Peyer's patch (tissue), 4 donors: ENCODE measurements at places on chromosomes 12 and 14. TPM values are rescaled to one million over a fixed set of nuclear protein-coding genes. Genes with fewer than 3 reads are reported as not detected.

DNA sequence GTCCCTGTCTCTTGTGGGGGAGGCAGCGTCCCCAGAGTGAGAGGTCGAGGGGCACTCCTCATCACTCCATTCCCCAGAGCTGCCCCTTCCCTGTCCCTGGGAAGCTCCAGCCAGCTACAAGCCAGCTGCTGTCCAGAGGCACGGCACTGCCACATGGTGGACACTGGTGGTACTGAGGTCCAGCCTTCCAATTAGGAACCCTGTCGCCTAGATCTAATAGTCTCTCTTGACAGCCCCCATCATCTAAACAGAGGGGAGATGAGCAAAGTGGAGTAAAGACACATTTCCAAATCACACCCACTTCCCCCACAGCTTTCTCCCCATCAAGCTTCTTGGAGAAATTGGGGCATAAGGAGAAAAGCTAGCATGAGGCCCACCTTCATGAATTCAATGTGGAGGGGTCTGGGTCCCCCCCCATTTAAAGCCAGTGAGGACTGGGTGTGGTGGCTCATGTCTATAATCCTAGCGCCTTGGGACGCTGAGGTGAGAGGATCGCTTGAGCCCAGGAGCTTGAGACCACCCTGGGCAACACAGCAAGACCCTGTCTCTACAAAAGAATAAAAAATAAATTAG, 2.1 kb upstream of the INHBE start:
- no peaks in the 10 kb centered on the region for H3K36me3 ChIP-seq
- no peak overlapping the region for H3K4me3 ChIP-seq
- no peak overlapping the region for H3K27ac ChIP-seq
- no peaks in the 10 kb centered on the region for H3K4me1 ChIP-seq
- H3K27me3 ChIP-seq: no peaks in the 10 kb centered on the region

DNA sequence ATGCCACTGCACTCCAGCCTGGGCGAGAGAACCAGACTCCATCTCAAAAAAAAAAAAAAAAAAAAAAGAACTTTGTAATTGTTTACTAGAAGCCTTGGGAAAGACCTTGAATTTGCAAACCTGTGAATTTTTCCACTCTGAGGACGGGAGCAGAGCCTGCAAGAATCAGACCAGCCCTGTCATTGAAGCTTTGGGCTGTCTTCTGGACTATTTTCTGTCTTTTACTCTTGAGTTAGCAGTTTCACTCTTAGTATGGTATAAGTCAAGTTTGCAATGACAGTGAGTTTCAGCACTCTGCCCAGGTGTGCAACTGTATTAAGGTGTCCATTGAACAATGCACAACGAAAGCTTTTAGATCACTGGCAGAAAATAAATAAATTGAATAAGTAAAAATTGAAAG, 81.4 kb upstream of the KRAS start:
- no peak overlapping the region for H3K4me3 ChIP-seq
- no peak for DNase-seq
- H3K4me1 ChIP-seq: no peaks in the 10 kb centered on the region

DNA sequence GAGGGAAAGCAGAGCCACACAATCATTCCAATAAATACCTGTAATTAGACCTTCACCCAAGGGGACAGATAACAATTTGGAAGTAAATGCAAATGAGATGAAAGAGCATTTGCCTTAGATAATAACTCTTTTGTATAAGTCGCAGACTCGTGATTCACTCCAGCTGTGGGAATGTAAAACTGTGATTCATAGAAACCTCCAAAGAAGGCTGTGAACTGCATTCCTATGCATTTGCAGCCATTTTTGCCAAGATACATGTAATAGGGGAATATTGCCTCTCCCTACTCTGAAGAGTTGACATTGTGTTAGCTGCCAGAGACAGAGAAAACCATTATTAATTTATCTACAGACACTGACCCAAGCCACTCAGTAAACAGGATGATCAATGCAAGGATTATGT, 181.9 kb upstream of the ARHGAP5 start:
- no peak overlapping the region for H3K27ac ChIP-seq
- H3K4me1 ChIP-seq: no peaks in the 10 kb centered on the region
- H3K36me3 ChIP-seq: no peaks in the 10 kb centered on the region

GRCh38 chr14:65361920-65362319, 50.6 kb upstream of the FUT8 start:
- DNase-seq: no peak
- no peaks in the 10 kb centered on the region for H3K4me1 ChIP-seq
- no peak overlapping the region for H3K4me3 ChIP-seq

- H3K36me3 ChIP-seq: no peaks in the 10 kb centered on the region
- H3K4me3 ChIP-seq: no peak overlapping the region
- no peaks in the 10 kb centered on the region for H3K4me1 ChIP-seq
- no peak for DNase-seq
- H3K27ac ChIP-seq: peak overlapping the region; percentile 75
- H3K27me3 ChIP-seq: no peaks in the 10 kb centered on the region
Measured at GRCh38 chr12:118063576-118064391, 2.8 kb upstream of the WSB2 start.

GRCh38 chr14:82533351-82533750, 999.7 kb upstream of the SEL1L start:
- DNase-seq: no peak
- H3K4me3 ChIP-seq: no peak overlapping the region
- H3K36me3 ChIP-seq: no peaks in the 10 kb centered on the region
- no peak overlapping the region for H3K27ac ChIP-seq
- no peaks in the 10 kb centered on the region for H3K27me3 ChIP-seq

DNA sequence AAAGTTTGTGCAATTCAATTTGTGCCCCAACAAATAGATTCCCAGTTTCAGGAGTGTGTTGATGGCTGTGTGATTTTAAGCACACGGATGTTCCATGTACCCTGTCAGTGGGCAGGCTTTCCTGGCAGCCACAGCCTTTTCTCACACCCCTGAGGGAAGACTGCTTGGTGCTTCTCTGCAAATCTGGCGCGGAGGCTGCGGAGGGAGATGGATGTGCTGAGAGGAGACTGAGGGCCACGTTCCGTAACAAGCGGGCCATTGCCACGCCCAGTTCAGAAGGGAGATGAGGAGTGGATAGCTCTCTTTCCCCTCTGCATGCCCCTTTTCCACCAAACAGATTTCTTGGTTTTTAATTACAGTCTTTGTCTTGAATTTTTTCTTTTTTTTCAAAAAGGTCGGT, 89.1 kb downstream of the BEGAIN start:
- no peak overlapping the region for H3K27ac ChIP-seq
- H3K27me3 ChIP-seq: no peaks in the 10 kb centered on the region
- H3K4me3 ChIP-seq: no peak overlapping the region
- H3K4me1 ChIP-seq: no peaks in the 10 kb centered on the region

DNA sequence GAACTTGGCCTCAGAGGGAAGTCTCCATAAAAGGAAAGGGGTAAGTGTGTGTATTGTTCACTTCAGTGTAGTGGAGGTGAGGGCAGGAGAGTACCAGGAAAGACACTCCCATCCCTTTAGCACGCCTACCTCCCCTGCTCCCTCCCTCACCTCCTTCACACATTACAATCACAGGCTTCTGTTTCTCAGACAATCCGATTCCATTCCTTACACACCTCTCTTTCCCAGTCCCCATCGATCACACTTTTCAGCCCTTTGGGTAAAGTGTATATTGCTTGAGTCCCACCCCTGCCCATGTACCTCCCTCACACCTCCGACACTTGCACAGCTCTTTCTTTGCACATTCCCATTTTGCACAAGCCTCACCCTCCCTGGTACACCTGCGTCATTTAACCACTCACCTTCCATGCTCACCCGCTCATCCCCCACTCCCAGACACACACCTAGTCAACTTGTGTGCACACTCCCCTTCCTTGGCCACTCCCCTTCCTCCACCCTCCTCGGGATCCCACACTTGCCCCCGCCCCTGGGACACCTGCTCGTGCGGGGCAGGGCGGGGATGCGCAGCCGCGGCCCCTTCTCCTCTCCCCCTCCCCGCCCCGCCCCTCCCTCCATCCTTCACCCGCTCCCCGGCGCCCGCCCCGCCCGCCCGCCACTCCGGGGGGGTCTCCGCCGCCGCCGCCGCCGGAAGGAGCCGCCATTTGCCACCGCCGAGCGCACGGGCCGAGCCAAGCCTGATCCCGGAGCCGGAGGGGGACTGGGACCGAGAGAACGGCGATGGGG, at the start of gene MARCHF9:
Gene MARCHF9, plus strand, starts transcription at position 693 of the 783 bp plus-strand sequence. CDS start 426 bp downstream, outside the sequence.
- peak within 1 kb of the TSS; percentile 76 for H3K4me3 ChIP-seq
- peak within 1 kb of the TSS; percentile 88 for H3K27ac ChIP-seq
- DNase-seq: peak; percentile 93
- H3K27me3 ChIP-seq: no peaks in the 10 kb centered on the region
- peaks cover 17% of the 10 kb centered on the region for H3K36me3 ChIP-seq
- peaks cover 37% of the 10 kb centered on the region for H3K4me1 ChIP-seq

DNA sequence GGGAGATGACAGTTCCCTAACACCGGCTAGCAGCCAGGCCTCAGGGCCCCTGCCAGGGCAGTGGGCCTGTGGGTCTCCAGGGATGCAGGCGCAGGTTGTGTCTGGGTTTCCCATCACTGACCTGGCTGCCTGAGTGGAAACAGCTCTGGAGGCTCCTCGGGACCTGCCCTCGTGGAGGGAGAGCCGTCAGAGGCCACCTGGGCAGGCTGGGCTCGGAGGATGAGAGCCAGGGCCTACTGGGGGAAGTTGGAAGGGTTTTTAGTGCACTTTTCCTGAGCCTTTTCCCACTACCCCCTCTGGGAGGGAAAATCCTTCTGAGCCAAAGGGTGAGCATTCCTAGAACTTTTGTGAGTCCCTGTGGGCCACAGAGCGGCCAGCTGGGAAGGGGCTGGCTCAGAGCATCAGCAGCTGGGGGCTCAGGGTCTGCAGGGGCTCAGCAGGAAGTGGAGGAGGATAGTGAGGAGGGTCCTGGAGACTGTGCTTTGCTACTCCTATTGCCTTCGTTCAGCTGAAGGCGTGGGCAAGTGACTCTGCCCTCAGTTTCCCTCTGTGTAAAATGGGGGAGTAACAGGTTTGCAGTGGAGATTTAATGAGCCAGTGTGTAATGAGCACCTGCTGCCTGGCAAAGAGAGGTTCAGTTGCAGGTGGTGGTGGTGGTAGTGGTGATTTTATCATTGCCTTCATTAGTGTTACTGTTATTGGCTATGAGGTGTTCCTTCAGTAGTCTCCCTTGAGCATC, 1.8 kb downstream of the SH2B3 start:
- no peaks in the 10 kb centered on the region for H3K27me3 ChIP-seq
- no peak for DNase-seq
- H3K36me3 ChIP-seq: no peaks in the 10 kb centered on the region

LHX5 gene
- total RNA-seq: not detected

DNA sequence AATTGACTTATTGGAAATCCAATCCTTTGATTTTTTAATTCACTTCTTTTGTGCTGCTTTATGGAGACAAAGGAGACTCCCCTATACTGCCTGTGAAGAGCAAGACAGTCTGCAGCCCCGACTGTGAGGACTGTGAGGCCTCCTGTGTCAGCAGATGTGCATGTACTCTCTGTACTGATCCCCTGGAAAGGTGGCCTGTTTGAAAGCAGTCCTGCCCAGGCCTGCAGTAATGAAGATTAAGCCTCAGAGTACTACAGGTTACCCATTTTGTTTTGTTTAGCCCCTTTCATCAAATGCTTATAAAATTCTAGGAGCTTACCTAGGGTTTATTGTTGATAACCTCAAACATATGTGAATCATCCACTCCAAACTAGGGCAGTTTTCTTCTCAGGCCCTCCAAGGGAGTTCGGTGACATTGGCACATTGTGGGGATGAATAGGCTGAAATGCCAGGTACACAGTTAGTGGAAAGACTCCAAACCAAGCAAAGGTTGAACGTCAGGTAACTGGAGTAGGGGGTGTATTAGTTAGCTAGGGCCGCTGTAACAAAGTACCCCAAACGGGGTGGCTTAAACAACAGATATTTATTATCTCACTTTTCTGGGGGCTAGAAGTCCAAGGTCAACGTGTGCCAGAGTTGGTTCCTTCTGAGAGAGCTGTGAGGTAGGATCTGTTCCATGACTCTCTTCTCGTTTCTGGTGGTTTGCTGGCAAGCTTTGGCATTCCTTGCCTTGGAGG, 208.7 kb upstream of the BCL2L14 start:
- H3K4me3 ChIP-seq: no peak overlapping the region
- peak overlapping the region; percentile 63 for H3K27ac ChIP-seq
- no peak for DNase-seq
- no peaks in the 10 kb centered on the region for H3K4me1 ChIP-seq
- no peaks in the 10 kb centered on the region for H3K27me3 ChIP-seq

- H3K36me3 ChIP-seq: no peaks in the 10 kb centered on the region
- no peaks in the 10 kb centered on the region for H3K4me1 ChIP-seq
- no peak overlapping the region for H3K4me3 ChIP-seq
- no peaks in the 10 kb centered on the region for H3K27me3 ChIP-seq
- peak overlapping the region; percentile 90 for H3K27ac ChIP-seq
- DNase-seq: peak; percentile 76
Measured at GRCh38 chr12:120956579-120957300, 21.6 kb upstream of the HNF1A start.

- no peaks in the 10 kb centered on the region for H3K4me1 ChIP-seq
- no peaks in the 10 kb centered on the region for H3K36me3 ChIP-seq
- no peak overlapping the region for H3K4me3 ChIP-seq
Measured at GRCh38 chr14:95946867-95947266, 70.2 kb downstream of the TUNAR start.

GRCh38 chr12:91173124-91173523, 9.5 kb downstream of the DCN start:
- H3K27ac ChIP-seq: no peak overlapping the region
- H3K36me3 ChIP-seq: no peaks in the 10 kb centered on the region
- no peaks in the 10 kb centered on the region for H3K4me1 ChIP-seq
- DNase-seq: no peak
- H3K27me3 ChIP-seq: no peaks in the 10 kb centered on the region
- no peak overlapping the region for H3K4me3 ChIP-seq

- DNase-seq: peak; percentile 53
- H3K27ac ChIP-seq: no peak overlapping the region
- H3K4me1 ChIP-seq: no peaks in the 10 kb centered on the region
- H3K4me3 ChIP-seq: no peak overlapping the region
Measured at GRCh38 chr14:81269100-81269978, 48.6 kb upstream of the GTF2A1 start.

GRCh38 chr14:32572867-32573150, 243.7 kb downstream of the AKAP6 start:
- no peak overlapping the region for H3K4me3 ChIP-seq
- no peaks in the 10 kb centered on the region for H3K4me1 ChIP-seq
- H3K27ac ChIP-seq: peak overlapping the region; percentile 57
- no peaks in the 10 kb centered on the region for H3K36me3 ChIP-seq

- H3K27ac ChIP-seq: no peak overlapping the region
- no peaks in the 10 kb centered on the region for H3K4me1 ChIP-seq
- H3K27me3 ChIP-seq: no peaks in the 10 kb centered on the region
- no peak for DNase-seq
- no peak overlapping the region for H3K4me3 ChIP-seq
Measured at GRCh38 chr14:76531085-76531484, 155.1 kb downstream of the ESRRB start.

IFNG gene
- not detected for total RNA-seq
